ENCODE measurements at places on chromosomes 1 and 21. TPM values are rescaled to one million over a fixed set of nuclear protein-coding genes. Genes with fewer than 3 reads are reported as not detected.

DNA sequence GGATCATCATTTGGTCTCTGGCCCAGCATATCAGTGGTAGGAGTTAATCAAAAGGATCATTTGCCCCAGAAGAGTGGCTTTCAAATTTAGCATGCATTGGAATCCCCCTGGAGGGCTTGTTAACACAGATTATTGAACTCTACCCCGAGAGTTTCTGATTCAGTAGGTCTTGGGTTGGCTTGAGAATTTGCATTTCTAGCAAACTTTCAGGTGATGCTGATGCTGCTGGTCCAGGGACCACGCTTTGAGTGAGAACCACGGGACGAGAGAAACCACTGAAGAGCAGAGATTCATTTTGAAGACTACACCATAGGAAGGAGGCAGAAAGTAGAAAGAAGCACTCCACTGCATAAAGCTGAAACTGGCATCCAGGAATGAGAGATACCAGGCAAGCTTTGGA lies 81.3 kb upstream of the DUSP10 start:
- no peak overlapping the region for H3K27ac ChIP-seq
- no peak overlapping the region for H3K4me3 ChIP-seq
- H3K36me3 ChIP-seq, result no peaks in the 10 kb centered on the region
- peaks cover 7% of the 10 kb centered on the region for H3K4me1 ChIP-seq
- DNase-seq, result no peak

GRCh38 chr21:45970674-45971615 lies 10.6 kb upstream of the COL6A1 start:
- peaks cover 30% of the 10 kb centered on the region for H3K4me1 ChIP-seq
- peaks cover 31% of the 10 kb centered on the region for H3K27me3 ChIP-seq
- no peak for DNase-seq

TOMM20 gene
- 31.5 TPM for polyA plus RNA-seq

SH2D5 gene
- not detected for polyA plus RNA-seq

DNA sequence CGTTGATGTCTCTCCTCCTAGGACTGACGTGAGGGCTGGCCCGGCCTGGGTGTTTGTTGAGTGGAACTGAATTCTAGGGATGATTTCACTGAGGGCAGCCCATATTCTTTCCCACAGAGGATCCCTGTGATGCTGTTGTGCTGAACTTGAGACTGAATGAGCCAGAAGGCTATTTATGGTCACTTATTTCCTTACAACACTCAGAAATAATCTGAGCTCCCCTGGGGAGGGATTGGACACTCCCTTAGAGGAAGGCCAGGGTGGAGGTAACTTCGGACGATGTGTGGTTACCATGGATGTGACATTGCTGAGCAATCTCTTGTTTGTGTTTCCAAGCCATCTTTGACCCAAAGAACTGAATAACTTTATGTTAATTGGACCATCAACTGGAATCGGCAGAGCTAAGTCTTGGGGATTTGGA lies 5.1 kb upstream of the TMCO4 start:
- H3K27ac ChIP-seq, result no peak overlapping the region

CSMD2 gene
- polyA plus RNA-seq, result not detected

DNA sequence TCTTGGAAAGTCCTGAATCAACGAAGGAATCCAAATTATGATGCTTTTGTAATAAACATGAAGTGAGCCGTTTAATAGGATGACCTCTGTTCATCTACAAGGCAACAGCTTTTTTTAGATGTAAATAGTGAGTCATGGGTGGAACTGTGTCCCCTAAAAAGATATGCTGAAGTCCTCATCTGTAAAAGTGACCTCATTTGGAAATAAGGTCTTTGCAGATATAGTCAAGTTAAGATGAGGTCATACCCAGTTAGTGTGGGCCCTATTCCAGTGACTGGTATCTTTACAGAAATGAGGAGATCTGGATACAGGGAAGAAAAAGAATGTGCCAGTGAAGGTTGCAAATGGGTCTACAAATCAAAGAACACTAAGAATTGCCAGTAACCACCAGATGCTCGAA lies 1287.3 kb upstream of the ADGRL4 start:
- H3K4me1 ChIP-seq, result no peaks in the 10 kb centered on the region
- no peak overlapping the region for H3K4me3 ChIP-seq
- no peaks in the 10 kb centered on the region for H3K36me3 ChIP-seq

Measured in CD14-positive monocyte (primary cell).